Left hindlimb (tissue), 1 donor: ENCODE measurements at places on chromosomes 11 and 22.

- no peak for DNase-seq
Observed at GRCh38 chr11:26761361-26761809, 39.5 kb upstream of the SLC5A12 start.

- peak; percentile 95 for DNase-seq
Observed at GRCh38 chr11:102109896-102110760, at the start of gene YAP1. YAP1 (plus strand) TSS chr11:102110447; CDS start chr11:102110849, 402 bp downstream.

DNA sequence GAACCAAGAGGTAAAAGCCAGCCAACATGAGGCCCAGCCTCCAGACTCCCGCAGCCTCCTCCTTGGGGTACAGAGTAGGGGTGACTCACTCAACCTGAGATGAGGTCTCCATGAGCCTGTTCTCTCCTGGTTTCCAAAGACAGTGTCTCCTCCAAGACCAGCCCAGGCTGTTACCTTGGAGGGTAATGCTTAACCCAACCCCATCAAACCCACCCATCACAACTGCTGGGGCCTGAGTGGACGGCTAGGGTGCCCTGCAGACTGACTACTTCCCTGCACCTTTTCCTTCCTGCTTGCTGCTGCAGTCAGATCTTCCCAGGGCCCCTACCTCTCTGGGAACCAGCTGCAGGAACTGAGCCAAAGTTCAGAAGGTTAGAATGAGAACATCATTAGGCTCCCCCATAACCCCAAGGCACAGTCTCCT, 5.1 kb upstream of the NOL12 start:
- DNase-seq, result no peak

GRCh38 chr11:111330234-111330893, 32.0 kb downstream of the POU2AF3 start:
- DNase-seq, result no peak

DNA sequence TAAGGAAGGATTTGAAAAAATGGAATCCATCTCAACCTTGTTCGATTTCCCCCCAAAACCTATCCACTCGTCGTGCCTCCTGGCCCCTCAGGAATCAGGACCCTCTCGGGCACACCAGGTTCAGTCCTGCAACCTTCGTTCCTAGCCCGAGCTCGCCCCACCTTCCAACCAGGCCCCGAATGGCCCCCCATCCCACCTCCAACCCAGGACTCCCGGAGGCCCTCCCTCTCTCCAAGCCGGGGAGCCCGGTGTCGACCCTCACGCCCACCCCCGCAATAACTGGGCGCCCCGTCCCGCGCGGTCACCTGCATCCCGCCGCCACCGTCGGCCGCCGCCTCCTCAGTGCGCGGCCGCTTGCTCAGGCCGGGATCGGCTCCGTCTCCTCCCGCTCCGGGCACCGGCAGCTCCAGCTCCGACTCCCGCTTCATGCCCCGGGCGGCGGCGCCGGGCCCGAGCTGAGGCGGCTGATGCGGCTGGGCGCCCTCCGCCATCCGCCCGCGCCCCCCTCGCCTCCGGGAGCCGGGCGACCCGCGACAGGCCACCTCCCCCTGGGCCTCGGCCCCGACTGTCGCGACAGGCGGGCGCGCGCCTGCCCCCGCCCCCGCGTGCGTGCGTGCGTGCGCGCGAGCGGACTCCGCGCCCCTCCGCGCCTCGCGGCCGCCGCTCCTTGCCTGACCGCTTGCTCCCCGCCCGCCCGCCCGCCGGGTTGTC, 534 bp downstream of the RBFOX2 start:
- DNase-seq, result no peak

DNA sequence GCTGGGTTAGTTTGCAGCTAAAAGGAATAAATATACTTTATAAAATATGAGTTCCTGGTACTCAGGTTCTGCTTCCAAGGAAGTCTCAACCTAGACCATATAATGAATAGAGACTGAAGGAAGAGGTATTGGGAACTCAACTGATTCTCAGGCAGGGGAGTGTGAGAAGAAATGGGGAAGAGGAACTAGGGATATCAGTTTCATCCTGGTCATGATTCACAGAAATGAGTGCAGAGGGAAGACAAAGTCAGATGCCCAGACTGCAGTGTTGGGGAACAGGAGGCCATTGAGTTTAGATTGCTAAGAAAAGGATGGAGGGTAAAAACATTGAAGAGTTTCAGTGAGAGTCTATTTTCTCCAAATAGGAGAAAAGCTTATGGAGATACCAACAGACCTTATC, 28.8 kb downstream of the PLAAT5 start:
- DNase-seq, result no peak

GRCh38 chr11:64935359-64936081, at the start of gene GPHA2:
GPHA2 (minus strand) TSS chr11:64935893; CDS start chr11:64935460, 433 bp downstream.
- DNase-seq, result no peak

DNA sequence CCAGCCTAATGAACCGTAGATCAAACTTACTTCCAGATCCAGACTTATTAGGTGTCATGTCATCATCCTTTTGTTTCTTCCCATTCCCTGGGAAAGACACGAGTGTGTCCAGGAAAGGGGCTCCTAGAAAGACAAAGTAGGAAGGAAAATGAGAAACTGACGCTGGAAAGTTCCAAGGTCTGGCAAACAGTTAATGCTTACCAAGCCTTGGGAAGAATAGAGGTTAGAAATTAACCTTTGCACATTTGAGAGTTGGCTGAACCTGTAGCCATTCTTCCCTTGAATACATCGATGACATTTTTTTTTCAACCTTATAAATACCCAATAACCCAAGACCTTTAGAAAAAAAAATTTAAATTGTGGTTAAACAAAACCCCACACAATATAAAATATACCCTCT, 77.3 kb downstream of the TRAF6 start:
- no peak for DNase-seq

DNA sequence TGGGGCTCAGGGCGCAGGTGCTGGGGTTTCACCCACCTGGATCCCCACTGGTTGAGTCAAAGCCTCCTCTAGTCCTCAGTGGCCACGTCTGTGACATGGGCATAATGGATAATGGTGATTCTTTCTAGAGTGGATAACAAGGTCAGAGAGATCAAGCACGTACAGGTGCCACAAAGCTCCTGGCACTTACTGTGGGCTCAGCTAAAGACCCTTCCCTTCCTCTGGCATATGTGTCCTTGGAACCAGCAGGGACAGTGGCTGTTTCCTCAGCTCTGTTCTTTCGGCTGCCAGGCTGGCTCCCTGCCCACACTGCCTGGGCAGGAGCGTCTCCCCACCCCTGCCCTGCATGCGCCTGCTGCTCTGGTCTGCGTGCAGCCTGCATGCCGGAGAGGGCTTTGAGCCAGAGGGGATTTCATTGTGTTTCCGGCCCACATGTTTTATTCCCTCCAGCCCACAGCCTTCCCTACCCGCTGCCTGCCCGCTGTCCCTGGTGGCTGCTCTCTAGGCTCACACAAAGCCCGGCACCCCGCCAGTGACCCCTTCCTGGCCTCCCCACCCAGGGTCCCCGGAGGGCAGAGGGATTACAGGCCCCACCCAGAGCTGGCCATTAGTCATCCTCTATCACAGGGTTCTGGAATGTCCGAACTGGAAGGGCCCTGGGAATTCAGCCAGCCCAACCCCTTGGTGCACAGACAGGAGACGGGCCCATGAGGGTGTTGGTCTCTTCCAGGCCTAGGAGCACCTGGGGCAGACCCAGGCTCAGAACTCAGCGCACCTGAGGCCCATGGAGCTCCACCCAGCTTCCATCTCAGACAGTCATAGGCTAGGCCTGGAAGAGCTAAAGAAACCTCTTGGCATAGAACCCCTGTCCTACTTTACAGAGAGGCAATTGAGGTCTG, 55.3 kb upstream of the GCAT start:
- peak; percentile 84 for DNase-seq

GRCh38 chr22:48319321-48320047, 1508.2 kb downstream of the BRD1 start:
- no peak for DNase-seq

DNA sequence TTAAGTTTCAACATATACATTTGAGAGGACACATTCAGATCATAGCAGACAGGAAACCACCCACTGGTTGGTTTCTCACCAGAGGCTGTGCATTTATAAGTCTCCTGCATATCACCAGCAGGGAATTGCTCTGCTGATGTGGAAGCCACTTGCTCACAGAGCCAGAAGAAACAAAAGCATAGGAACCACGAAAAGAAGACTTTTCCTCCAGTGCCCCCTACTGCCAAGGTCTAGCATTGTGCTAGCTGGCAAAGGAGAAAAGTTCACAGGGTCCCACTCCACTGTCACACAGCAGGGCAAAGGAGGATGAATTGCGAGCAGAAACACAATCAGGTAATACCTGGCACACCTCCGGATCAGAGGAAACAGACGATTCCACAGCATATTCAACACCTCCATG, 28.9 kb upstream of the ISX start:
- no peak for DNase-seq
